Kidney glomerular epithelial cell (primary cell): ENCODE measurements at places on chromosomes 16 and 17.

DNA sequence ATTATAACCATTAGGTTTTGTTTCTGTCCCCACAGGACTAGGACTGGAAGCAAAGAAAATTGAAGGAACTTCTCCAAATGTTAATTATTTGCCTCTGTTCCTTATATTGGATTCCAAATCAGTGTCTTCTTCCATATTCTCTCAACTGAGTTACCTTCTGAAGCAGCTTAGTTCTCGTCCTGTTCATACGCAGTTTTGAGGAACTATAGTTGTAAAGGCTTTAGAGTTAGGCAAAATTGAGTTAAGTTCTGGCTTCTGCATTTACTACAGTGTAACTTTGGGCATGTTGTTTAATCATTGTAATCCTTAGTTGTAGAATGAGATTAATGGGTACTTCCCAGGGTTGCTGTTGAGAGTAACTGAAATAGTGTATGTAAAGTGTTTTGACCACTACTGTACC, 11.2 kb downstream of the CBFB start:
- no peak for DNase-seq

- no peak for DNase-seq
Observed at GRCh38 chr17:360092-360750, 7.6 kb upstream of the RPH3AL start.

GRCh38 chr17:48586355-48587258, 3.4 kb downstream of the HOXB3 start:
- no peak for DNase-seq

DNA sequence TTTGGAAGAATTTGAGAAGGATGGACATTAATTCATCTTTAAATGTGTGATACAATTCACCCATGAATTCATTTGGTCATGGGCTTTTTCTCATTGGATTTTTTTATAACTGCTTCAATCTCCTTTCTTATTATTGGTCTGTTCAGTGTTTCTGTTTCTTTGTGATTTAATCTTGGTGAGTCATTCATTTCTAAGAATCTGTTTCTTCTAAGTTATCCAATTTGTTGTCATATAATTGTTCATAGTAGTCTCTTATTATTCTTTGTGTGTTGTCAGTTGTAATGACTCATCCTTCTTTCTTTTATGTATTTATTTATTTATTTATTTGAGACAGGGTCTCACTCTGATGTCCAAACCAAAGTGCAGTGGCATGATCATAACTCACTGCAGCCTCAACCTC, 146.1 kb upstream of the ZNF267 start:
- no peak for DNase-seq

- DNase-seq = no peak
Observed at GRCh38 chr17:57657211-57657610, 87.9 kb downstream of the CCDC182 start.

DNA sequence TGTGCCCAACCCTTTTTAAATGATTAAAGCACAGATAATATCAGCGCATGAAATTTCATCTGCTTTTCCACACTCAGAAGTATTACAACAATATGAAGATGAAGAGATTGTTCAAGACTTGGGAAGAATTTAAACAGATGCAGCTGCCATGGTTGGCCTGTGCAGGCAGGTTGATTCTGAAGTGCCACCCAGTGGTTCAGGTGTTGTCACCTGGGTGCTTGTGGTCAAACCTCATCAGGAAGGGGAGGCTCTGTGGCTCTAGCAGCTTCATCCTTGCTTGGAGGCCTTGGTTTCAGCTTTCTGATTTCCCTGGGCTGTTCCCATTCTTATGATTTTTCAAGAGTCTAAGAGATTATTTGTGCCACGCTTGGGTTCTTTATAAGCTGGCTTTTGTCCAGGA, 22.2 kb upstream of the CLEC18C start:
- DNase-seq = no peak

DNA sequence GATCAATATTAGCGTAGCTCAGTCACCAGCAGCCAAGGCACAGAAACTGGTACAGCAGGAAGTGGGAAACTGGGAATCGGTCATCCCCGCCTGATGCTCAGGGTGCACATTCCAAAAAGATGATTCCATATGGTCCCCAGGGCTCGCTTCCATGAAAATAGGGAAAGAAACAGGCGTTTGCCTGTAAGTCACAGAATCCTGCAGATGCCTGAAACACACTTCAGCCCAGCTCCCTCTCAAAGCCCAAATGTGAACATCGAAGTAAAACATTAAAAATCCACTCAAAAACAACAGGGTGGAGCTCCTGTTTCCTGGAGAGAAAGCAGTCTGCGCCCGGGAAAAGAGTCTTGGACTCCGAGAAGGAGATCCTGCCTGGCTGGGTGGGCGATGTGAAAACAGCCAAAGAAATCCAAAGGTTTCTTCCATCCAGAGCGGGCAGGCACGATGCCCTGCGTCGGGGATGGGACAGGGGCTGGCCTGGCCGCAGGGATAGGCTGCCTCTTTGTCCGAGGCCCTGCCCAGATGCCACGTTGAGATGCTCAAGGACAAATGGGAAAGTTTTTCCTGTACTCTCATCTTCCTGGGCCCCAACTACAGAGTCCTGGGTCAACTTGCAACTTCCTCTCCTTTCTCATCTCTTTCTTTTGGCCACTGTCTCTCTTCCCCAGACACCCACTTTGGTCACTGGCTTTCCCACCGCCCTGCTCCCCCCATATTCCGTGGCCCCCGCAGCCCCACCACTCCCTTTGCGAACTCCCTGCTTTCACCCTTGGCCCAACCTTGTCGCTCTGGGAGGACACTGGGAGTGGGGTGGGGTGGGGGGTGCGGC, 743 bp downstream of the WIPI1 start:
- peak; percentile 82 for DNase-seq

DNA sequence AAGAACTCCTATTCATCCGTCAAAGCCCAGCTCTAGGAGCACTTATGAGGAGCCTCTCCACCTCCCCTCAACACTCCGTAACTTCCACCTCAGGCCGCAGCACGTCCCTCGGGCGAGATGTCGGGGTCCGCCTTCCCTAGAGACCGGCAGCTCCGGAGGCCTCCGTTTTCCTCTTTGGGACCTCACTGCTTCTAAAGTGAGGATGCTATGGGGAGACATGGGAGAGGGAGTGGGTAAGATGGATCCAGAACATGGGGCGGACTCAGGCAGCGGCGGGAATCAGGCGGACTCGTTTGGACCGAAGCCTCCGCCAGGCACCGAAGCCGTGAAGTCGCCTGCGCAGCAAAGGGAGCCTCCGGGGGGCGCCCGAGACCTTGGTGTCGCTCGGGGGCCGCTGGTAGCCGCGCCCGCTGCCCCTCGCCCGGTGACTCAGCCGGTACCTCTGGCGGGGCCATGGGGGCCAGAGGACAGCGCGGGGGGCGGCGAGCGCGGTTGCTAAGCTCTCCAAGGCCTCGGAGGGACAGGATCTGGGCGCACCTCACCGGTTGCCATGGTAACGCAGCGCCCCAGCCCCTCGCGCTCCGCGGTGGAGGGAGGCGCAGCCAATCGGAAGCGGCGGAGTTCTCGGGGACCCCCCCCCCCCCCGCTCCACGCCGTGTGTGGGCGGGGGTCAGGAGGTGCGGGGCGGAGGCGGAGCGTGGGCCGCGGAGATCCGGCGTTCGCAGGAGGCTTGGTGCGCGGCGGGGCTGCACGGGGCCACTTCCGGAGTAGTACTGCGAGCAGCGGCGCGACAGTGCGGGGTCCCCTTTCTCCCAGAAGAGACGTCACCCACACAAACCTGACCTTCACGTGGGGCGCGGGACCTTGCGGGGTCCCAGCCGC, 1.3 kb upstream of the HIC1 start:
- peak; percentile 13 for DNase-seq

DNA sequence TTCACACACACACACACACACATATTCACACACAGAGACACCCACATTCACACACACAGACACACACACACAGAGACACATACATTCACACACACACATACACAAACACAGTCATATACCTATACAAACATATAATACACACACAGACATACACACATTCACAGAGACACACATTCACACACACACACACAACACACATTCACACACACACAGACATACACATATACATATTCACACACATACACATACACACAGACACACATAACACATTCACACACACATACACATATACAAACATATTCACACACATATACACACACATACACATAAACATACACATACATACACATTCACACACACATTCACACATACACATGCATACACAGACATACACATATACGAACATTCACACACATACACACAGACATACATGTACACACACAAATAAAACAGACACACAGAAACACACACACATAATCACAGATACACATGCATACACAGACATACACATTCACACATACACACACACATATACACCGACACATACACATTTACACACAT, 7.9 kb downstream of the PRCD start:
- no peak for DNase-seq

DNA sequence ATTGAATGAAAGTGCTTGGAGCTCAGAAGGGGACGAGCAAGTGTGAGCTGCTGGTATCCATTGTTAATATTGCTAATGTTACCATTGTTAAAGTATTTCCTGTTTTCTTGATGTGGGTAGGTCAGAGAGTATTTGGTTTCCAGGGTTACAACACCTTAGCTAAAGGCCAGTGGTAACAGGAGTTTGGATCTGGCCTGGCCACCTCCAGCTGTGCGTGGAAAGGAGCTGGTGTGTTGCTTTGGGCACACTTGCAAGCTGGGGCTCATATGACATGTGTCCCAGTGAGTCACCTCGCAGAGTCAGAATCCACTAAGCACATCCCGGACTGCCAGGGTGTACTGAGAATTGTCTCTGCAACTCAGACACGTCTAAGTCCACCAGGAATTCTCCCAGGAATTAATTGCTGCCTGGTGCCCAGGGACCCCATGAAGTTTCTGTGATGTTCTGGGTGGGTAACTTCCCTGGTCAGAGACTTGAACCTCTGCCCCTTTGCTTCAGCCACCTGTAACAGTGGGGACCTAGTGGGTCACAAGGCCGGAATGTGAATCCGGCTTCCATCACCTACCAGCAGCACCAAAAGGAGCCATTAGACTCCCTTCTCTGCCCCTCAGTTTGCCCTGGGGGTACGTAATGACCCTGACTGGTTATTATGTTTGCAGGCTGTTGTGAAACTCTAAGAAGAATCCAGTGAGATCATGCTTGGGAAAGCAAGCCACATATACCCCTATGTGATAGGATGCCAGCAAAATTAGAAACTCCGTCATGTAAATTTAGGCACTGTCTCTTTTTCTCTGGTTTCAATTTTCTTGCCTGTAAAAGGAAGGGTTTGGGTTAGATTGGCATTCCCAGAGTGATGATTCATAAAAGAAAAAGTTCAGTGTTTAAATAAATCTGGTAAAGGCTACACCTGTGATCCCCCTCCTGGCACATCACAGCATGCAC, 12.8 kb downstream of the SLC6A2 start:
- no peak for DNase-seq

GRCh38 chr17:4584917-4585637, 748 bp downstream of the SMTNL2 start:
- peak; percentile 62 for DNase-seq

DNA sequence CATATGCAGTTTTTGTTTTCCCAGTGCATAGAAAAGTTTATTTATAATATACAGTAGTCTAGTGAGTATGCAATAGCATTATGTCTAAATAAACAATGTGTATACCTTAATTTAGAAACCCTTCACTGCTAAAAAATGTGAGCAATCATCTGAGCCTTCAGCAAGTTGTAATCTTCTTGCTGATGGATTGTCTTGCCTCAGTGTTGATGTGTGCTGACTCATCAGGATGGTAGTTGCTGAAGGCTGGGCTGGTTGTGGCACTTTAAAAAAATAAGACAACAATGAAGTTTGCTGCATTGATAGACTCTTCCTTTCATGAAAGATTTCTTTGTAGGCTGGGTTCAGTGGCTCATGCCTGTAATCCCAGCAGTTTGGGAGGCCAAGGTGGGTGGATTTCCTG, 13.9 kb upstream of the CAPNS2 start:
- DNase-seq = peak; percentile 72

DNA sequence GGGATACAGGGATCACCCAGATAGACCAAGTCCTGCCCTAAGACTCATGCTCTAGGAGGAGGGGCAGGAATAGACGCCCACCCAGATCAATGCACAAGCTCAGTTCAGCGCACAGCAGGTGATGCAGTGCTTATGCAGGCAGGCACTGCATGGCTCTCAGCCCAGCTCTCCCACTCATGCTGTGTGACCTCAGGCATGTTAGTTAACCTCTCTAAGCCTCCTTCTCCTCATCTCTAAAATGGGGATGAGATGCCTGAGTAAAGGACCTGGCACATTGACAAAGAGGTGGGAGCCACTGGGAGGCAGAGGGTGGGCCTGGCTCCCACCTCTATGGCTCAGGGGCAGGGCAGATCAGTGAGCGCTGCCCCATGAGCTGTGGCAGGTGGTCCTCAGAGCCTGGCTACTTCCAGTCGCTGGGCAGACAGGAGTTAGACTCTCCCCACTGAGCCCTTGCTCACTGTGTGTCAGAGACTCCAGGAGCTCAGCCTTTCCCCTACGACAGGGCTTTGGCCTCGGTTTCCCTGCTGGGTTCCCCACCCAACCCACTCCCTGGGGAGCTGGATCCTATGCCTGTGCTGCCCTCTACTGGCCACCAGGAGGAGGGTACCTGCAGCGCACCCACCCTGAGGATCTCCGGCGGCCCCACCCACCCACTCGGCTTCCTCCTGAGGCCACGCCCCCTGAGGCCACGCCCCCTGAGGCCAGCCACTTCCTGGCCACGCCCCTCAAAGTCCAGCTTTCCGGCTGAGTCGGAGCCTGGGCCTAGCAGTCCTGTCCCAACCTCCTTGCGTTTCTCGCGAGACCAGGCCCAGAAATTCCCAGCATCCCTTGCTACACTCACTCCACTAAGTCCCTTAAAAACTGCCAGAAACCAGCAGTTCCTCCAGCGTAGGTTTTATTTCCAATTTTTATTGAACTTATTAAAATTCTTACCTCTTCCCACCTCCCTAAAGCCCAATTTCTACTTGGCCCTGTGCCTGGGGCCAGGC, 196.1 kb downstream of the GSG1L start:
- DNase-seq = peak; percentile 19

GRCh38 chr16:87621976-87622713, 19.8 kb downstream of the JPH3 start:
- DNase-seq = no peak

DNA sequence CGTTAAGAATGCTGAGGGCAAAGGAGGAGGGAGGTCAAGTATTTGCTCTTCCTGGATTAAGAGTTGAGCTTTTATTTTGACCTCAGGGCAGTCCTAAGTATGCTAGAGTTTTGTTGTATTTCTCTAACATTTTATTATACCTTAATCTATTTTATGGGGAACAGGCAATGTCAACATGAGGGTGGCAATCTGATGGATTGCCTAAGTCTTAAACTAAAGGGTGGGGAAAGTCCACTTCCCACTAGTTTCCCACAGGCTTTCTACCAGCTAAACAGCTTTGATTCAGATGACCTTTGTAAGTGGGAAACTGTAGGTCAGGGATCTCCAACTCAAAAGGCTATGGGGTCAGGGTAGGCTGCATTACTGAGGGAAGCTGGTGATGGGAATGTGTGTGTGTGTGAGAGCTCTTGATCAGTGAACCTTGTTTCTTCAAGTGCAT, 24.9 kb downstream of the HSD17B2 start:
- no peak for DNase-seq

GRCh38 chr16:81866820-81867440, 87.8 kb downstream of the PLCG2 start:
- no peak for DNase-seq

DNA sequence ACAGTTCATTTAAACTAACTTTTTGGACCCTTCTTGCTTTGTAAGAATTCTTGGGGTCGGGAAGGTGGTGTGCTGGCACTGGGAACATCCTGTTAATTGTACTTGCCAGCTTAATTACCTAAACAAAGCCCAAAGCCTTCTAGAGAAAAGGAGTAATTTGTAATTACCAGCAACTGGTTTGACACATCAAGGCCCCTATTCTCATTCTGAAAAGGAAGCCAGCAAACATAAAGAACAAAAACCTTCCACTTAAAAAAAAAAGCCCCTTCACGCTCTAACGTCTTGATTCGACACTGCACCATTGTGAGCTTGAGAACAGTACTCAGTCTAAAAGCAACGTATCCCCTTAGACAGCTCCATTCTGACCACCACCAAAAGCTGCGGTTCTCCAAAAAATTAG, 74.7 kb upstream of the RPH3AL start:
- no peak for DNase-seq
